ENCODE measurements at places on chromosomes 4 and X.
A peak's percentile ranks its signal among the peaks of the same experiment; 100 is the strongest.

GRCh38 chr4:111641813-111642579, 503.3 kb upstream of the FAM241A start:
- no peak for DNase-seq

DNA sequence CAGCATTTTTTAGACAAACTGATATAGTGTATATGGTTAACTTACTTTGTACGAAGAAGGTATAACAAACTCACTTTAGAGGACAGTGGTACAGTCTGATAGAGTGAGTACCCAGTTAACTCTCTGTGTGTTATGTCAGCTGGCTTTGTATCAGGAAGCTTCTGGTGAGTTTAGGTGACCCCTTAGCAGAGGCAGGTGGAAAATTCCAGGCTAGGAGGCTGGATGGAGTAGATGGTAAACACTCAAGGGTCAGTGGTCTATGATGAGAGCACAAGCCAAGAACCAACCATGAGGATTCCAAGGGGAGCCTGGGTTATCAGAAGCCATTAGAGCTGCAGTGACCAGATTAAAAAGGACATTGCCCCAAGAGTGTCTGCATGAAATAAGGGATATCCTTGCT, 227.3 kb upstream of the CENPE start:
- no peak for DNase-seq

GRCh38 chr4:86529436-86529835, 64.7 kb upstream of the PTPN13 start:
- DNase-seq: no peak

- no peak for DNase-seq
Measured at GRCh38 chr4:31146366-31146765, 426.2 kb downstream of the PCDH7 start.

GRCh38 chrX:146863566-146863965, 49.0 kb upstream of the CXorf51A start:
- no peak for DNase-seq

- DNase-seq: no peak
Measured at GRCh38 chrX:38754102-38754790, 47.0 kb upstream of the MID1IP1 start.

GRCh38 chrX:153684467-153685155, 3.1 kb upstream of the SLC6A8 start:
- DNase-seq: peak; percentile 36

GRCh38 chr4:54099287-54099747, 646 bp upstream of the GSX2 start:
- no peak for DNase-seq

- no peak for DNase-seq
Measured at GRCh38 chr4:36332023-36332781, 50.8 kb downstream of the DTHD1 start.

DNA sequence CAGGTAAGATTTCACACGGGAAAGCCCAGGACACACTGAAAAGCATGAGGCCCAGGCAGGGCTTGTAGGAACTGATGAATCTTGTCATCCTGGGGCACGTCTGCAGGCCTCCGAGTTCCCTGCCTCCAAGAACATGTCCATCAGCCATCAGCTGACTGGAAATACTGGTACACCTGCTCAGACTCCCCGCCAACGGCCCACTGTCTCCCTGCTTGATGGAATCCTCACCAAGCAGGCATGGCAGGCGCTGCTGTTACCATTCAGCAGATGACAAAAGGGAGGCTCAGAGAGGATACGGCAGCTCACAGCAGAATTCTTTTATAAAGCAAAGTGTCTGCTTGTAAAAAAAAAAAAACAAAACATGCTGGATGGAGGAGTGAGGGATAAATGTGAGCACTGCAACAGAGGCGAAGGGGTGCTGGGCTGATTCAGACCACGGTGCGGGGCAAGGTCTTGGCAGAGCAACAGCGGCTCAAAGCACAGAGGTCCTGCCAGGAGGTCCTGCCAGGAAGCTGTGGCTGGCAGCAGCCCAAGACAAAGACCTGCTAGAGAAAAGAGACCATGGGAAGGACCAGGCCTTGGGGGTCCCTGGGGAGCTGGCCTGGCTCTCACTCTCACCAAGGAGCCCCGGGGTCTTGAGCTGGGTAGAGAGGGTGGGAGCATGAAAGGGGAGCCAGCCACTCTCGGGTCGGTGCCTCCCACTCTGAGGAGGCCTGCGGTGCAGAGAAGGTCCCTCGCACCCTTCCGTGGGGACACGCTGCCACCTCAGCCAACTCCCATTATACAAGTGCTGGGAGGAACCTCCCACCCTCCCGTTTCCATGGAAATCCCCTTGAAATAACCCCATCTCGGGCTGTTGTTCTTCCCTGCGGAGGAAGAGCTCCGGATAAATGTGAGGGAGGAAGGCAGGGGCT, 25.6 kb downstream of the PPP2R2C start:
- no peak for DNase-seq

DNA sequence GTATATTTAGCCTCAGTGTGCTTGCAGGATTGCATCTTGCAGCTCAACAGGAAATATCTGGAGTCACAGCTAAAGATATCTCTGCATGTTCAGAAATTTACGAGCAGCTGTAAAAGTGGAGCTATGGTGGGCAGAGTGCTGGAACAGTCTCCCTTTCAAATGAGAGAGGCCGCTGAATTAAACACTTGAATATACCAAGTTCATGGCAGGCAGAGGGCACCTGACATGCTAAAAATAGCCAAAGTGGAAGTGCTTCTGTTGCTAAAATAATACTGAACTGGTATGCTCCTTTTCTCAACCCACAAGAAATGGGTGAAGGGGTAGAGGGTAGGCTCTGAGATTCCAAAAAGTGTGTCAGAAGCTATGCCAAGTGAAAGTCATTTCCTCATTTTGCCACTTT, 98.1 kb downstream of the MGST2 start:
- no peak for DNase-seq

DNA sequence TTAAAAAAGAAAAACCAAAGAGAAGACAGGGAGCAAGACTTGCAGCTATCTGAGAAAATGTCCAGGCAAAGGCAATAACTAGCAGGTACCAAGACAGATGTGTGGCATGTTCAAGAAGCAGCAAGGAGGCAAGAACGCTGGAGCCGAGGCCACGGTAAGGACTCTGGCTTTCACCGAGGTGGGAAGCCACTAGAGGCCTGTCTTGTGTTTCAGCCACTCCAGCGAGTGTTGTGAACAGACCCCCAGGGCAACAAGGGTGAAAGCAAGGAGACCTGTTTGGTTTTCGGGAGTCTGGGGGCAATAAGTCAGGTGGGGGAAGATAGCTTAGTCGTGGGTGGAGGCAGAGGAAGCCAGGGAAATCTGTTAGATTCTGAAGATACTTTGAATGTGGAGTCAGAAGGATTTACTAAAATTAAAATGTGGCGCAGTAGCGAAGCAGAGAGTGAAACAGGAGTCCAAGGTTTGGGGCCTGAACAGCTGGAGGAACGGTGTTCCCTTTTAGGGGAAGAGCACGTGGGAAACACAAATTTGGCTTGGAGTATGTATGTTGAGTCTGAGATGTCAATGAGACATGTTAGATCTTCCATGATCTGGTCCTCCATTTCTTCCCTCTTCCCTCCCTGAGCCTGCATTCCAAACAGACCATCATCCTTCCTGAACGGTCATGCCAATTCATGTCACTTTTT, 3.1 kb downstream of the WDR1 start:
- DNase-seq: no peak

DNA sequence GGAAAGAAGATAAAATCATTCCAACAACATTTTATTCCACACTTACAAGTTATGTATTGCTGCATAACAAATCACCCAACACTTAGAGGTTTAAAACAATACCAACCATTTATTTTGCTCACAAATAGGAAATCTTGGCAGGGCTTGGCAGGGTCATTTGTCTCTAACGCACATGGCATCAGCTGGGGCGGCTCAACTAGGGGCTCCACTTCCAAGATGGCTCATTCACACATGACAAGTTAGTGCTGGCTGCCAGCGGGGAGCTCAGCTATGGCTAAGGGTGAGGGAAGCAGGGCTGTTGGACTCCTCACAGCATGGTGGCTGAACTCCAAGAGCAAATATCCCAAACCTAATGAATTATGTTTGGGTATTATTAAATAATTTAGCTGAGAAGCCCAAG, 377.0 kb downstream of the ZNF674 start:
- DNase-seq: no peak

DNA sequence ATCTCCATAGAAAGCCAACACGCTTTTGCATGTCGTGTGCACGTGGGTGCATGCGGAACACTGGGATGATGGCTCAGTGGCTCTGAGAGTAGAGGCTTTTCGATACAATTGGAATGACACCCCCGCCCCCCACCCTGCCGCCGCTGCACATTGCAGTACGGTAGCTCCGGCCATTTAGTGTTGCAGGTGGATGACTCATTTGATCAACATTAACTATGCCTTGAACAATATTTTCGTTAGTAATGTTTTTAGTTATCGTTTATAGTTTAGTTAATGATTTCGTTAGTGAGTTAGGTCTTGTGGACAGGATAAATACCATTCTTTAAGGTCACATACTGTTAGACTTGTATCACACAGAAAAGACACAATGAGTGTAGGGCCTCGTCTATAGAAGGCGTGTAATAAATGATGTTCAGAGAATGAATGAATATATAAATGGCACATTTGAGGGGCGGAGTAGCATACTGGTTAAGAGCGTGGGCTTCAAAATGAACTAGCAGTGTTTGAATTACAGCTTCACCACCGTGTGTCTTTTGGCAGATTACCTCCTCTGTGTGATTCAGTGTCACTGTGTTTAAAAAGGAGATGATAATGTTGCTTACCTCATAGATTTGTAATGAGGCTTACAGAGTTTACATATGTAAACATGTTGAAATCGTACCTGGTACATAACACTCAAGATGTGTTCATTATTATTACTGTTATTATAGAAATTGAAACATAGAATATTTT, 67.2 kb upstream of the TENM3 start:
- DNase-seq: no peak

GRCh38 chr4:10582059-10582686, 102.4 kb downstream of the CLNK start:
- no peak for DNase-seq

GRCh38 chrX:65610040-65610439, 57.4 kb upstream of the MSN start:
- no peak for DNase-seq

DNA sequence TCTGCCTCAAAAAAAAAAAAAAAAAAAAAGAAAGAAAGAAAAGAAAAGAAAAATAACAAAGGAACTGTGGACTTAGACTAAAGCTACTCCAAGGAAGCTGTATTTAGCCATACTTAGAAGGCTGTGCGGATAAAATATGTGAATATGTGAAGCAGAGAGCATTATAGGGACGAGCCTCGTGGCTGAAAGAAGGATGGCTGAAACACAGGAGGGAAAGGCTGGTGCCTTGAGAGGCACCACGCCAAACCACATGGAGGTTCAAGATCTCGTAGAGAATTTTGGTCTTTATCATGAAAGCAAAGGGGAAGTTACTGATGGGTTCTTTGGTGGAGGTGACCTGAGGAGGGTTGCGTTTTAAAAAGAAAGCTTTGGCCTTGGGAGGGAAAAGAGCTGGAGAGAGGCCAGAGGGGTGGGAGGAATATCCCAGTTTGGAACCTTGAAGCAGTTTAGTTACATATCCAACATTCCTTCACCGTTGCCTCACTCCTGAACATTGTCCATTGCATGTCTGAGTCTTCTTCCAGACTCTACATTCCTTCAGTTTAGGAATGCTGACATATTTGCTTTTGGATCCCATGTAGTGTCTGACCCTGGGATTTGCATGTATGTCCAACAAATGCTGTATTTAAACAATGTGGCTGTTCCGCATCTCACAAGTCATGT, 82.5 kb downstream of the CPE start:
- DNase-seq: no peak

DNA sequence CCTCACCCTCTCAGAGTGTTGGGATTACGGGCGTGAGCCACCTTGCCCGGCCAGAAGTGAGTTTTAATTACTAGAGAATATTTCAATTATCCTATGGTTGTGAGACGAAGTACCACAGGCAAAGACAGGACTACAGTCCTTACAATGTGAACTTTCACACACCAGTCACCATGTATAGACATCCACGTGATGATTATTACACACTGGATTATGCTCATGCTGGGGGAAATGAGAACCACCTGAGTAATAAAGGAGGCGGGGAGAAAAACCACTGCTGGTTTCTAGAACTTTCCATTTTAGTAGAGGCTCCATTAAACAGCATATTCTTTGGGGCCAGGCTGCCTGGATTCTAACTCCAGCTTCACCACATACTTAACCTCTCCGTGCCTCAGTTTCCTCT, 42.5 kb upstream of the TLR2 start:
- DNase-seq: no peak

DNA sequence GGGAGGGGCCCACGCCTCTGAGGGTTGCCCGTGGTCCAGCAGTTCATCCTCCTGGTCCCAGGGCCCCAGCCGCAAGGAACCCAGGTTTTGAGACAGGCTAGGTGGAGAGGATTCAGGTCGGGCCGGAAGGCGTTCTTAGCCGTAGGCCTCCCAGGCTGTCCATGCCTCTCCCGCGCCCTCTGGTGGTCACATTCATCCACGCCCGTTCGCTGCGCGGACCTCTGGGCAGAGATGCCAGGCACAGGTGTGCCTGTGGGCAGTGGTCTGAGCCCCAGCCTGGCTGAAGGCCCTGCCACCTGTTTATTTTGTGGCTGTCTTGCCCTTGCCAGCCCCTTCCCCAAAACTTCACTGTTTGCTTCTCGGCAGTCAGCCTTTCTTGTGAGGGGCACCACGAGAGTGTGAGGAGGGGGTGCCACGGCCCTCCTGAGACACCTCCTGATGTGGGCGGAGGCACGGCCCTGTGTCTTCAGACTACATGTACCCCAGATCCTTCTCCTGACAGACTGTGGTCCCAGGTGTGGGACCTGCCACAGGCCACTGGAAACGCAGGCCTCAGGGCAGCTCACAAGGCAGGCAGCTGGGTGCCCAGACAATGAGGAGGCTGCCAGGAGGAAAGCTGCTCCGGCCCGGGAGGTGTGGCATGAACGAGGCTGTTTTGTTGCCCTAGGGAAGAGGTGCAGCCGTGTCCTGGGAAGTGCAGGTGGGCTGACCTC, 5.0 kb downstream of the UVSSA start:
- DNase-seq: peak; percentile 95

- DNase-seq: no peak
Measured at GRCh38 chr4:22721204-22721603, 28.5 kb downstream of the GBA3 start.

DNA sequence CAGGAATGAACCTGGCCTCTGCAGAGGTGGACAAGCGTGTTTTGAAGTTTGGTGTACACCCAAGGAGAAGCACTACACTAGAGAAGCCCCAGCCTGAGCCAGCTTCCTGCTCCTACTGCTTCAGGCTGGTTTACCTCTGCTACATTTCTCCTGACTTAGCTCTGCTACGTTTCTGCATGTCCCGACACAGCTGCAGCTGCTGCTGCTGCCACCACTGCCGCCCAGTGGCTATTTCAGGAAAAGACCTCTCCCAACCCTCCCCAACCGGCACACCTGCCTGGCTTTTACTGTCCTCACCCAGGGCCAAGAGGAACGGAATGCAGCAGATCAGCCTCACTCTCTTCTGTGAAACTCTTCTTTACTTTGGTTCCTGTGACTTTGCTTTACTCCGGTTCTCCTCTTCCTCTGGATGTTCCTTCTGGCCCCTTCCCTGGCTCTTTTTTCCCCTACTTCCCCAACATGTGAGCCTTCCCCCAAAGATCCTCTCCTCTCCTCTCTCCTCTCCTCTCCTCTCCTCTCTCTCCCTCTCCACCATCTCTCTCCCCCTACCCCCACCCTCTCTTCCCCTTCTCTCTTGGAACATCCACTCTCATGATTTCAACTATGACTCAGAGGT, 3.1 kb upstream of the P2RY4 start:
- DNase-seq: no peak

GRCh38 chrX:143580266-143580665, 55.6 kb downstream of the SLITRK4 start:
- DNase-seq: no peak

GRCh38 chr4:142408003-142408441, 438.1 kb downstream of the INPP4B start:
- no peak for DNase-seq

GRCh38 chrX:149527705-149528104, 13.1 kb upstream of the EOLA1 start:
- no peak for DNase-seq
